ENCODE measurements at places on chromosomes 6 and 20.

GRCh38 chr6:5785249-5785648 is 221.5 kb downstream of the NRN1 start:
- no peak for DNase-seq

DNA sequence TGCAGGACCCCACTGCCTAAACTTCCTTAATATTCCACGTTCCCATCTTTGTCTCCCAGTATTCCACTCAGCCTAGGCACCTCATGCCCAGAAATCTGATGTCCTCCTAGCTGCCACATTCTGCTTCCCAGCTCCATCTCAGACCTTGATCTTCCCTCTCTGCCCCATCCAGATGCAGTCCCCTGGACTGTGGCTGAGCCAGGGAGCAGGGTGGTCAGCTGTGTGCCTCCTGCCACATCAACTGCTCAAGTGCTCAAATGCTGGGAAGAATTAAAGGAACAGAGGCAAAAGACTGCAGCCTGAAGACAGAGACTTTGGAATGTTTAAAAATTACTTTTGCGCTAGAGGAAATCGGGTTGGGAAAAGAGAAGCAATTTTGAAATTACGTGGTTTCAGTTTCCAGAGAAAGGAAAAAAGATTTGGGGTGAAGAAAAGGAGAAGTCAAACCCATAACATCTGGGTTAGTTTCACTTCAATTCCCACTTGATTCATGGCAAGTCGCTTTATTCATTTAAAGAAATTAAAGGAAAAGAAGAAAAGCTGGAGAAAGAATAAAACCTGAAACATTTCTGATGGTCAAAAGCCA is 704.8 kb downstream of the PTPRT start:
- DNase-seq: no peak

GRCh38 chr6:166026586-166027126 is 141.0 kb downstream of the TBXT start:
- DNase-seq: no peak

- no peak for DNase-seq
Observed at GRCh38 chr6:44967481-44967880, 360.6 kb upstream of the RUNX2 start.

- DNase-seq: no peak
Observed at GRCh38 chr6:105346052-105346451, 56.8 kb downstream of the PREP start.

DNA sequence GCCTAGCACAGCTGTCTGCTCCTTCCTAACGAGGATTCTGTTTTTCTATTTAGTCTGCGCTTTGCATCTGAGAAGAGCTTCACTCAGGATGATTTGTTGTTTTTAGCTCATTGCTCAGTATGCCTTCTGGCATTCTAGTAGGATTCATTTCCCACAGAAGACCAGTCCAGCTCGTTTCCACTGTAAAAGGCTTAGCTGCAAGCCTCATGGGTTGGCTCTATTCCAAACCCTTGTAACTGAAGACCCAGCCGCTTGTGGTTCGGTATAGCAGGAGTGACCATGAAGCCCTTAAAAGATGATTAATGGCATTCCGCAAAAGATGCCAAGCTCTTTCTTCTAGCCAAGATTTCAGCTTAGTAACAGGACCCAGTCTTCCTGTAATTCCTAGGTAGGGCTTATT is 7.2 kb downstream of the ADGRF1 start:
- DNase-seq: peak; percentile 87

DNA sequence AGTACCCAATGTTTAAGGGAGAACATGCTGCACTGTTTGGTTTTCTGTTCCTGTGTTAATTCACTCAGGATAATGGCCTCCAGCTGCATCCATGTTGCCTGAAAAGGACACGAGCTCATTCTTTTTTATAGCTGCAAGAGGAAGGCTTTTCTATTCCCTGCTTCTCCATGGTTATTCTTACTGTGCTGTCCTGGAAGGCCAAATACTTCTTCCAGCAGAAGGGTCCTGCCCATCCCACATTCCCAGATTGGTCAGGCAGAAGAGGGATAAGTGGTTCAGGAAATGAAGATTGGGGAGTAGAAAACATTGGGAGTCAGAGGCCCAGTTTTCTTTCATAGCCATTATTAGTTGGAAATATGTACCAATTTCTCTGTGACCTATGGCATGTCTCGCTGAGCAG is 122.4 kb downstream of the TCP11 start:
- DNase-seq: no peak

- peak; percentile 83 for DNase-seq
Observed at GRCh38 chr20:6055161-6055783, 1.4 kb upstream of the LRRN4 start.

- DNase-seq: peak; percentile 14
Observed at GRCh38 chr6:16533721-16534136, 227.5 kb downstream of the ATXN1 start.

GRCh38 chr6:79403086-79403485 is 134.1 kb downstream of the LCA5 start:
- no peak for DNase-seq

DNA sequence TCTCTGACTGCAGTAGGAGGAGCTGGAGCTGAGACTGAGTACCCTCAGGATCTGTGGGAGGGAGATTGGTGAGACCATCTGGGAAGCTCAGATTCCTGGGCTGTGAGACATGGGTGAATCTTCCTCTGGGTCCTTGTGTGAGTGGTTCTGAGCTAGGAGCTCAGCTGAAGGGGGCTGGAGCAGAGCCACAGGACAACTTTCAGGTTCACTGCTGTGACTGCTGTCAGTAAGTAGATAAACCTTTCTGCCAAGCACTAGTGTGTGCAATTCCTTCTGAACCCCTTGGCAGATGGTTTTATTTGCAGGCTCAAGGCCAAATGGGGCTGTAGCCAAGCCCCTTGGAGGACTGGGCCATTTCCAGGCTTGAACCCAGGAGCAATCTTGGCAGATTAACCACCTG is 49.6 kb upstream of the SNAP91 start:
- DNase-seq: no peak

GRCh38 chr6:161833099-161833860 is 559.4 kb upstream of the AGPAT4 start:
- no peak for DNase-seq

- DNase-seq: no peak
Observed at GRCh38 chr6:136549300-136550044, 750 bp downstream of the MAP7 start.

- no peak for DNase-seq
Observed at GRCh38 chr6:66940003-66940402, 1233.0 kb upstream of the EYS start.

DNA sequence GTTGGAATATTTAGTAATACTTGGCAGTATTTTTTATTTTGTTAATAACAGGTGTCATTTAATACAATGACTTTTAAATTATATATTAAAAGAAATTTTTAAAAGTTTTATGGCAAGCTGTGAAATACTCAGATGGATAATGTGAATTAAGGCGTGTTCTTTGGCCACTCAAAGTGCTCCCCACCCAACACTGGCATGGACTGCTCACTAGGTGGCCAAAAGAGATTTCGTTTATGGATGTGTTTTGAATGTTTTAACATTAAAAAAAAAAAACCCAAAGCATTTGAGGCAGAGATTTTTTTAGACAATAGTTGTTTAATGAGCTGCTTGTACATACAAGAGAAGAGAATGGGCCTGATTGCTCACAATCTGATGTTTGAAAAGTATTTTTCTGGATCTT is 86.5 kb downstream of the QKI start:
- no peak for DNase-seq

DNA sequence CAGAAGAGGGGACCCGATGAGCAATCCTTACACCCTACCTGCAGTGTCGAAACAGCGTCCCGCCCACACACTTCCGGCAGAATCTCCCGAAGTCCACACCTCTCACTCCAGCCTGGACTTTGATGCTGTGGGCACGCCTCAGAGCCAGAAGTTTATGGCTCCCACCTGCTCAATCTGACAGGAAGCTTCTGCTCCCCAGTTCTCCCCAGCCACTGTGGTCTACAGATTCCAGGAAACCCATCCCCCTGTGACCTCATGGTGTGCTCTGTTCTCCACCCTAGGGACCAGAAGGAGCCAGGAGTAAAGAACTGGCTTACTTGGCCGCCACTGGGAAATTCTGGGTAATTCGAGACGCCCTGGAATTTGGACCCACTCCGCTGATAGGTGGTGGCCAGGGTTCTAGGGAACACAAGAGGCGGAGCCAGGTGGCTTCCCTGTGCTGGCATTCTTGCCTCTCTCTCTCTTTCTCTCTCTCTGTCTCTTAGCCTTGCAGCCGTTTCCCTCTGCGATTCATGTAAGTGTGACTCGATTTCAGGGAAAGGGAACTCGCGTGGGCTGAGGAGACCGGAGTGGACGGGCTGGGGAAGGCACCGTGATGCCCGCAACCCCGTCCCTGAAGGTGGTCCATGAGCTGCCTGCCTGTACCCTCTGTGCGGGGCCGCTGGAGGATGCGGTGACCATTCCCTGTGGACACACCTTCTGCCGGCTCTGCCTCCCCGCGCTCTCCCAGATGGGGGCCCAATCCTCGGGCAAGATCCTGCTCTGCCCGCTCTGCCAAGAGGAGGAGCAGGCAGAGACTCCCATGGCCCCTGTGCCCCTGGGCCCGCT is at the start of gene TRIM15:
Gene TRIM15, plus strand, starts transcription at position 457 of the 828 bp plus-strand sequence. Its CDS starts 139 bp downstream, at position 596.
- no peak for DNase-seq

- no peak for DNase-seq
Observed at GRCh38 chr6:91654357-91654756, 1067.5 kb upstream of the MAP3K7 start.

DNA sequence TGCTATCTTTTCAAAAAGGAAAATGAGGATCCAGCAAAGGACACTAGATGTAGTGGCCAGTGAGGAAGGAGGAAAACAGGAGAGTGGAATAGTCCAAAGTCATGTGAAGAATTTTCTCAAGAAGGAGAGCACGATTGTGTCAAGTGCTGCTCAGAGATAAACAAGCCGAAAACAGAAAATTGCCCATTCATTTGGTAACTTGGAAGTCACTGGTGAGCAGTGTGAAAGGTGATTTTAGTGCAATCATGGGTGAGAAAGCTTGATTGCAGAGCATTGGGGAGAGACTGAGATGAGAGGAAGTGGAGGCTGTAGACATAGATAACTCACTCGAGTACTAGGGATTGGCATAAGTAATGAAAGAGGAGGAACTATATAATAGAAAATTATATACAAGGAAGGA is 26.0 kb upstream of the PRDM1 start:
- no peak for DNase-seq

DNA sequence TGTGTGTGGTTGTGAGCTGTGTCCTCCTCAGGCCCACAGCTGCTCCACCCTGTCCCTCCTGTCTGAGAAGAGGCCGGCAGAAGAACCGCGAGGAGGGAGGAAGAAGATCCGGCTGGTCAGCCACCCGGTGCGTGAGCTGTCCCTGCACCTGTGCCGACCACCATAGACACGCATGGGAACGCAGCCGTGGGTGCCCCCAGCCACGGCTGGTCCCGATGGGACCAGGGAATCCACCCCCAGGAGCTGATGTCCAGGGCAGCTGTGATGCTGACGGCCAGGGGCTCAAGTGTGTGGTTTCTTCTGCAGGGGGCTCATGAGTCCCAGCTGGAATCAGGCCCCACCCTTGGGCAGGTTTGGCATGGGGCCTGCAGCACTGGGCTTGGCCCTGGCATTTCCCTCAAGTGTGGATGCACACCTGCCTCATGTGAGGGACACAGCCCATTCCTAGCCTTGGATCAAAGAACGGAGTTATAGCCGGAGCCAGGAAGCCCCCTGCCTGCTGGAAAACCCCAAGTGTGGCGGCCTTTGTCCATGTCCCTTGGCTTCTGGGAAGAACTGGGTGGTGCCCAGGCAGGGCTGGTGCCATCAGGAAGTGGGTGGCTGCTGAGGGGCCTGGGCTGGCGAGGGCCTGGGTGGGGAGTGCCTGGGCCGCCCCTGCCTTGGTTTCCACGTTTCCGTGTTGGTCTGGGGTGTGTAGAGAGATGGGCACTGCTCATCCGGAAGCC is 4.6 kb upstream of the TNFRSF6B start:
- DNase-seq: no peak

DNA sequence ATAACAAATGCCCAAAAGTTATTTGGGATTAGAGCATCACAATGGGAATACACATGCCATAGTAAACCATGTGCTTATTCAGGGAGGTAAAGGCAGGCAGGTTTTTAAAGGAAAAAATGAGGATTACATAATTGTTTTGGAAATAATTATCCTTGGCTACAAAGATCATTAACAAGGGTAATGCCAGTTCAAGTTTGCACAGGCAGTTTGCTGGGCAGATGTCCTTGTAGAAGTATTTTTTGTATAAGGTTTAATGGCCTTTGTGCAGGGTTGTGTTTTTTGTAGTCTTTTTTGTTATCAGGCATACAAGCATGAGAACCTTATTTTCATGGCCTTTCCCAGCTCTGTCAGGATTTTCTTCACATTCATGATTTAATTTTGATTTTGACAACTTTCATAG is 24.7 kb downstream of the FBXO9 start:
- no peak for DNase-seq

GRCh38 chr6:27144740-27145079 is 102.8 kb upstream of the PRSS16 start:
- no peak for DNase-seq

GRCh38 chr6:167933290-167933689 is 64.2 kb upstream of the KIF25 start:
- DNase-seq: no peak

DNA sequence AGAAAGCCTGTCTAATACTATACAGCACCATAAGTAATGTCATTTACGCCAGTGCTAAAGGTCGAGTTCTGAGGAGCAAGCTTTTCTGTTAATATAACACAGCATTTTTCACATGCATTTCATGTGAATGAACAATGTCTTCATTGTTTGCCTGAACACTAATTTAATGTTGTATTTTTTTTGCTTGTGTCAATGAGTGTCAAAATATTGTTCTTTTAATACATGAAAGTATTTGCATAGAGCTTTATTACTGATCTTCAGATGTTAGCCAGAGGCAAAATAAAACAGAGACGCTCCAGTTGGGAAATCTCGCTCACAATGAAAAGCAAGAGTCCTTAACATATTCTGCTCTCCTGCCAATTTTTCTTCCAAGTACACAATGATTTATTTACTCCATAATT is 151.8 kb downstream of the FOXC1 start:
- no peak for DNase-seq

GRCh38 chr6:100105138-100105537 is 111.1 kb upstream of the MCHR2 start:
- no peak for DNase-seq

- DNase-seq: no peak
Observed at GRCh38 chr6:63793465-63794137, 158.0 kb downstream of the PHF3 start.

- no peak for DNase-seq
Observed at GRCh38 chr6:132065556-132065955, 114.4 kb upstream of the CCN2 start.

DNA sequence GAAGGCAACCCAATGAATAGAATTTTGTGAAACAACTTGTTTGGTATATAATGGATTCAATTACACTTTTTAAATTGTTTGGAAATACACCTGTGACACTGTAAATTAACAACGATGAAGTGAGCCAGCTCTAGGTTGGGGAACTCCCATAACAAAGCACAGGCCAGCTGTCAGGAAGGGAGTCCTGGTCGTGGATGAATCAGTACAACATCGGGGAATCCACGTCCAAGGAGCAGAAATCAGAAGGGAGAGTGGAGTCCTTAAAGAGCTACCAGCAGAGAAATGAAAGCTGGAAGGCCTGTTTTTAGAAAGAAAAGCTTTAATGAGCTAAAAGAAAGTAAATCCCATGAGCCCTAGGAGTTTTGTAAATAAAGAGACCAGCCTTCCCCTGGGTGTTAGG is 223.1 kb upstream of the SLC35B3 start:
- no peak for DNase-seq

- DNase-seq: no peak
Observed at GRCh38 chr6:90446164-90446563, 140.7 kb downstream of the MAP3K7 start.

GRCh38 chr6:75991941-75992340 is 80.5 kb downstream of the IMPG1 start:
- DNase-seq: no peak

All from RCC 7860 (cell line).